ENCODE measurements at places on chromosomes 13 and 19. TPM values are rescaled to one million over a fixed set of nuclear protein-coding genes. Genes with fewer than 3 reads are reported as not detected.

- no peak overlapping the region for H3K4me3 ChIP-seq
- H3K27me3 ChIP-seq, result no peaks in the 10 kb centered on the region
- DNase-seq, result no peak
- H3K36me3 ChIP-seq, result no peaks in the 10 kb centered on the region
- H3K27ac ChIP-seq, result no peak overlapping the region
- no peaks in the 10 kb centered on the region for H3K4me1 ChIP-seq
Measured at GRCh38 chr13:41780715-41781706, 179.9 kb downstream of the VWA8 start.

DNA sequence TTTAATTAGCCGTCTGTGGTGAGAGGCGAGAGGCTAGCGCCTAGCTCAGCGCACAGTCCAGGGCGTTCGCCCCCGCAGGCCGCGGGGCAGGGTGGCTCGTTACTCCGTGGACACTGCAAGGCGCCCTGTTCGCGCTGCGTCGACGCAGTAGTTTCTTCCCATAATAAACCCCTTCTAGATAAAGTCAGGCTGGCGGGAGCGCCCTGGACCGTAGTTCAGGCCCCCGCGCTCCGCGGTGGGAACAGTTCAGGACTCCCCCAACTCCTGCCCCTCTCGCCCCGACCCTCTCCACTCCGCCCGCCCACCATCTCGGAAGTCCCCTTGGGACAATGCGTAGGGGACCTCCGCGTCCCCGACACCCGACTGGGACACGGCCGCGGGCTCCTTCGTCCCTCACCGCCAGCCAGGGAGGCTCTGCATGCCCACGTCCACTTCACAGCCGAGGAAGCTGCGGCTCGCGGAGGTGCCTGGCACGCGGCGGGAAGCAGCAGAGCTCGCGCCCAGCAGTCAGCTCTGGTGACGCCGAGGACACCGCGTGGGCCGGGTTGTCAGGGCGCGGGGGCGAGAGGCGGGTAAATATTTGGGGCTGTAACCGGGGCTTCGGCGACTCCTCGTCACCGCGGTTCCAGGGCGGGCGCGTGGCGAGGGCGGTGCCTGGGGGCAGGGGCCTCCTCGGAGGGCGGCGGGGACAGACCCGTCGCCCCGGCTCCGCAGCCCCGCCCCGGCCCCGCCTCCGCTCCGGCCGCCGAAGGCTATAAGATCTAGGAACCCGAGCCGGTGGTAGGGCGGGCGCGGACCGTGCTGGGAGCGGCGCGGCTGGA, at the start of gene RGCC:
Gene RGCC, plus strand, starts transcription at position 783 of the 821 bp plus-strand sequence. CDS start 158 bp downstream, outside the sequence.
- no peak within 1 kb of the TSS for H3K27ac ChIP-seq
- peak; percentile 75 for DNase-seq
- peaks cover 42% of the 10 kb centered on the region for H3K27me3 ChIP-seq
- no peaks in the 10 kb centered on the region for H3K36me3 ChIP-seq
- peak within 1 kb of the TSS; percentile 52 for H3K4me3 ChIP-seq
- no peaks in the 10 kb centered on the region for H3K4me1 ChIP-seq

DNA sequence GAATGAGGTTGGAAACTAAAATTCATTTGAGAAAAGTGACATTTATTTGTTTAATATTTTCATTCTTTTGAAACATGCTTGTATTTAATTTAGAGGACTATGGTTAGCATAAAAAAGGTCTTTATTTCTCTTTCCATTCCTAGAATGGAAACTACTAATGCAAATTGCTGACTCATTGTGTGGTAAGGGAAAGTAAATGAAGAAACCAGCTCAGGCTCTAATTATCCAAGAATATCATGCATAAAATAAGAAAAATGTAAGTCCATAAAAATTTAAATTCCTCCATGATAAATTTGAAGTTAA, 777.0 kb upstream of the SLITRK1 start:
- no peak for DNase-seq
- H3K27me3 ChIP-seq, result no peaks in the 10 kb centered on the region
- peaks cover 9% of the 10 kb centered on the region for H3K4me1 ChIP-seq
- H3K27ac ChIP-seq, result no peak overlapping the region
- H3K4me3 ChIP-seq, result no peak overlapping the region
- no peaks in the 10 kb centered on the region for H3K36me3 ChIP-seq

- no peak overlapping the region for H3K27ac ChIP-seq
- H3K27me3 ChIP-seq, result no peaks in the 10 kb centered on the region
- H3K4me3 ChIP-seq, result no peak overlapping the region
- H3K4me1 ChIP-seq, result no peaks in the 10 kb centered on the region
- no peak for DNase-seq
Measured at GRCh38 chr13:94121686-94122085, 357.8 kb downstream of the DCT start.

DNA sequence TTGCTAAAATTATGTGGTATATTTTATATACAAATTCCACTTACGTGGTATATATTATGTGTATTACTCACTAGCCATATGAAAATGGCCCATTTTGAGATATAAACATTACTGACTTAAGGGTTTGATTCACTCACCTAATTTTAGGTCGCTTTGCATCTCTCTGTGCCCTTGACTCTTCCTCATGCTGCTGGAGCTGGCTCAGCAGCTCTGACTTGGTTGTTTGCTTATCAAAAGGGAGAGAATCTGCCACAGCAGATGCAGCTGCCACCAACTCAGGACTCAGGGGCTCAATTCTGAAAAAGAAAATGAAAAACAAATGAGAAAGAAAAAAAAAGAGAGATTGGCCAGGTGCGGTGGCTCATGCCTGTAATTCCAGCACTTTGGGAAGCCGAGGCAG, 12.2 kb downstream of the MRPS31 start:
- no peak overlapping the region for H3K27ac ChIP-seq
- DNase-seq, result no peak
- H3K27me3 ChIP-seq, result no peaks in the 10 kb centered on the region
- H3K4me1 ChIP-seq, result no peaks in the 10 kb centered on the region
- H3K36me3 ChIP-seq, result peaks cover 32% of the 10 kb centered on the region
- no peak overlapping the region for H3K4me3 ChIP-seq

GRCh38 chr13:93217721-93218261, 8.8 kb upstream of the GPC6 start:
- no peaks in the 10 kb centered on the region for H3K27me3 ChIP-seq
- no peak overlapping the region for H3K4me3 ChIP-seq
- no peak overlapping the region for H3K27ac ChIP-seq
- no peak for DNase-seq

DNA sequence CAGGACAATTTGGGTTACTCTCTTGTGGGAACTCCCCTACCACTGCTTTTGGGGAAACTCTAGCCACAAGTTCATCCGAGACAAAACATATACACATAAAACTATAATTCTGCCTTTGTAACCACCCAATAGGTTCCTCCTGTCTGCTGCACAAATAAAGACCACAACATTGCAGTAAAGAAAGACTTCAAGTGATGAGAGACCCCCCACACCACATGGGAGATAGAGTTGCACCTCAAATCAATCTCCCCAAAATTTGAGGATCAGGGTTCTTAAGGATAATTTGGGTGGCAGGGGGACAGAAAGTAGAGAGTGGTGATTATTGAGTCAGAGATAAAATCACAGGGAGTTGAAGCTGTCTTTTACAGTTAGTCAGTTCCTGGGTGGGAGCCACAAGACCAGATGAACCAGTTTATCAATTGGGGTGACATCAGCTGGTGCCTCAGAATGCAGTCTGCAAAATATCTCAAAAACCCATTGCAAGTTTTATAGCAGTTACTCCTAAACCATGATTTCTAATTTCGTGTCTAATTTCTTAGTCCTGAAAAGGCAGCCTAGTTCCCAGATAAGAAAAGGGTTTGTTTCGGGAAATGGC, 1348.5 kb downstream of the PCDH9 start:
- no peaks in the 10 kb centered on the region for H3K36me3 ChIP-seq
- no peak for DNase-seq

DNA sequence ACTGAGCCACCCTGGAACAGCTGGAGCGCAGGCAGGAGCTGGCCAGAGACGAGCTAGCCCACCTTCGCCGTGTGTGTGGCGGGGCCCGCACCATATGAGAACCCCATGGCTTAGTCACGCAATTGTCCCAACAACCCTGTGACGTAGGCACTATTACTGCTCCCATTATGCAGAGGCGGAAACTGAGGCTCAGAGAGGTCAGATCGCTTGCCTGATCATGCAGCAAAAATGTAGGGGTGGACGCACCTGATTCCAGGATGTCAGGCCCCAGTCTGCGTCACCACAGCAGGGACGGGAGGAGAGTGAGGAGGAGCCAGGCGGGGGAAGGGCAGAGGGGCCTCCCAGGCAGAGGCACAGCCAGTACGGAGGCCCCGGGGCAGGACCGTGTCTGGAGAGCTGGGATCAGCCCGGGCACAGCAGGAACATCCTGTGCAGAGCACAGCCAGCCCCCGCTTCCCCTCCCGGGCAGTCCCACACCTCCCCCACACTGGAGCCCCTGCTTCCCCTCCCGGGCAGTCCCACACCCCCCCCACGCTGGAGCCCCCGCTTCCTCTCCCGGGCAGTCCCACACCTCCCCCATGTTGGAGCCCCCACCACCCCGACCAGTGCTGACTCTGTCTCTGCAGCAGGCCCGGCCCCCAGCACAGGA, 16.7 kb downstream of the PIP5K1C start:
- H3K4me3 ChIP-seq, result peak overlapping the region; percentile 57
- peak; percentile 92 for DNase-seq
- no peak overlapping the region for H3K27ac ChIP-seq
- peaks cover 13% of the 10 kb centered on the region for H3K4me1 ChIP-seq
- H3K27me3 ChIP-seq, result no peaks in the 10 kb centered on the region

- peak; percentile 36 for DNase-seq
- H3K4me3 ChIP-seq, result peak overlapping the region; percentile 5
- no peak overlapping the region for H3K27ac ChIP-seq
Measured at GRCh38 chr13:24192057-24192810, 31.7 kb downstream of the SPATA13 start.

GRCh38 chr19:42487032-42487797, 41.1 kb downstream of the CEACAM1 start:
- no peaks in the 10 kb centered on the region for H3K4me1 ChIP-seq
- H3K27me3 ChIP-seq, result no peaks in the 10 kb centered on the region
- DNase-seq, result no peak
- no peak overlapping the region for H3K4me3 ChIP-seq
- H3K27ac ChIP-seq, result no peak overlapping the region

GRCh38 chr19:28297586-28298157, 915.3 kb downstream of the UQCRFS1 start:
- no peak overlapping the region for H3K4me3 ChIP-seq
- peaks cover 8% of the 10 kb centered on the region for H3K4me1 ChIP-seq
- no peaks in the 10 kb centered on the region for H3K27me3 ChIP-seq
- H3K27ac ChIP-seq, result no peak overlapping the region
- DNase-seq, result no peak
- no peaks in the 10 kb centered on the region for H3K36me3 ChIP-seq

DNA sequence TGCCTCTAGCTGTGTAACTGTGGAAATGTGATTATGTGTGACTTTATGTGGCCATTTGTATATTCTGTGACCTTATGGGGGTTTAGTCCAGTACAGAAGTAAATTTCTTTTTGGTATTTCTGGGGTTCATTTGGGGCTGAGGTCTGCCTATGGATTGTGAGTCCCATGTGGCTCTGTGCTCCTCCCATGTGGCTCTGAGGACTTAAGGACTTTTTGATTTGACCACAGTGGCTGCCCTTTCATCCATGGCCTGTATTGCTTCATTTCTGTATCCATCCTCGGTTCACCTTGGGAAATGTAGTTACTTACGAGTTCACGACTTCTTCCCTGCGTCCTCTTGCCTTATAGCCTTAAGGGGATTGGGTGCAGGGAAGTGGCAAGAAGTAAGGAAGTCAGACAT, 1.0 kb downstream of the ZNF420 start:
- no peaks in the 10 kb centered on the region for H3K27me3 ChIP-seq
- no peak overlapping the region for H3K27ac ChIP-seq
- H3K4me3 ChIP-seq, result peak overlapping the region; percentile 96
- peaks cover 4% of the 10 kb centered on the region for H3K4me1 ChIP-seq
- no peak for DNase-seq
- H3K36me3 ChIP-seq, result peaks cover 22% of the 10 kb centered on the region

DNA sequence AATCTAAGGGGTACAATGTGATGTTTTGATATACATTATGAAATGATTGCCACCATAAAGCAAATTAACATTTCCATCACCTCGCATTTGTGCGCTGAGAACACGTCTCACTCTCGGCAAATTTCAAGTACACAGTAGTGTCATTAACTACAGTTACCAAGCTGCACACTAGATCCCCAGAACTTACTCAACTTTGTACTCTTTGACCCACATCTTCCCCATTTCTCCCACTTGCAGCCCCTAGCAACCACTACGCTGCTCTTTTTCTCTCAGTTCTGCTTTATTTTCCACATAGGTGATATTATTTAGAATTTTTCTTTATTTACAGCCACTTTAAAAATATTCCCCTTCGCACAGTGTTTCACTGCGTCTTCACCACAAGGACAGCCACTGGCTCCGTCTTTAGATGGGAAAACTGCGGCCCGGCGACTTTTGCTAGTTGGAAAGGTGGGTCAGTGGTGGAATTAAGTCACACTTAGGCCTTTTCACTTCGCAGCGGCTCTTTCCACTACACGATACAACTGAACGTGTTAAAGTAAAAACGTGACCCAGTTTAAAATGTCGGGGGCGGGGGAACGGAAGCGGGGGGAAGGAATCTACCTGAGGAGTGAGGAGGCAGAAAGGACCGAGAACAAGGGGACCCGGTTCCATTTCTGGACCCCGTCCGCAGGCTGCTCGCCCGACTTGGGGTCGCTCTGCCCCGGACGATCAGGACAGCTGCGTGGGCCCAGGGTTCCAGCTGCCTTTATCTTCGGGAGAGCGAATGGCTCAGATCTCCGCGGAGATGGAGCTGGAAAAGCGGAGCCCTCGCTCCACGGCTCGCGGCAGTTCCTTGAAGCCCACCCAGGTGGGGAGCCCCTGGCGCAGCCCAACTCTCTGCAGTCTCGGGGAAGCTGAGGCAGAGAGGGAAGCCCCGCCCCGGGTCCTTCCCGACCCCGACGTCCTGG, 486.1 kb downstream of the UQCRFS1 start:
- H3K36me3 ChIP-seq, result no peaks in the 10 kb centered on the region
- no peaks in the 10 kb centered on the region for H3K4me1 ChIP-seq
- no peak overlapping the region for H3K27ac ChIP-seq
- H3K27me3 ChIP-seq, result no peaks in the 10 kb centered on the region

- H3K27ac ChIP-seq, result no peak overlapping the region
- DNase-seq, result no peak
Measured at GRCh38 chr19:3097442-3097871, 3.3 kb downstream of the GNA11 start.

GRCh38 chr13:97327086-97327485, 105.0 kb downstream of the MBNL2 start:
- no peak for DNase-seq
- H3K4me3 ChIP-seq, result no peak overlapping the region
- H3K36me3 ChIP-seq, result no peaks in the 10 kb centered on the region
- H3K27me3 ChIP-seq, result no peaks in the 10 kb centered on the region

GRCh38 chr19:45464852-45465441, 2.8 kb upstream of the FOSB start:
- H3K27ac ChIP-seq, result no peak overlapping the region
- DNase-seq, result no peak
- H3K27me3 ChIP-seq, result no peaks in the 10 kb centered on the region
- H3K36me3 ChIP-seq, result no peaks in the 10 kb centered on the region
- no peak overlapping the region for H3K4me3 ChIP-seq
- H3K4me1 ChIP-seq, result no peaks in the 10 kb centered on the region

GRCh38 chr13:44155422-44156293, 218.0 kb upstream of the SERP2 start:
- no peak overlapping the region for H3K27ac ChIP-seq
- no peak overlapping the region for H3K4me3 ChIP-seq
- no peaks in the 10 kb centered on the region for H3K36me3 ChIP-seq
- DNase-seq, result peak; percentile 50
- no peaks in the 10 kb centered on the region for H3K4me1 ChIP-seq
- no peaks in the 10 kb centered on the region for H3K27me3 ChIP-seq

DAND5 gene
- total RNA-seq, result 0.11 TPM

TFDP1 gene
- 109 TPM for total RNA-seq

SPATA13 gene
- 12.6 TPM for total RNA-seq

P2RY11 gene
- 63.7 TPM for total RNA-seq

TYROBP gene
- not detected for total RNA-seq

ELOF1 gene
- total RNA-seq, result 84.9 TPM

ZNF345 gene
- 5.5 TPM for total RNA-seq

VSTM2B gene
- 0.29 TPM for total RNA-seq

METTL21C gene
- total RNA-seq, result not detected
